Head of caudate nucleus (tissue), 42 donors: ENCODE measurements at places on chromosomes 2 and 18.
A peak's percentile ranks its signal among the peaks of the same experiment; 100 is the strongest.

- peak; percentile 55 for DNase-seq
Observed at GRCh38 chr18:75208155-75208835, 644 bp downstream of the PTGR3 start.

DNA sequence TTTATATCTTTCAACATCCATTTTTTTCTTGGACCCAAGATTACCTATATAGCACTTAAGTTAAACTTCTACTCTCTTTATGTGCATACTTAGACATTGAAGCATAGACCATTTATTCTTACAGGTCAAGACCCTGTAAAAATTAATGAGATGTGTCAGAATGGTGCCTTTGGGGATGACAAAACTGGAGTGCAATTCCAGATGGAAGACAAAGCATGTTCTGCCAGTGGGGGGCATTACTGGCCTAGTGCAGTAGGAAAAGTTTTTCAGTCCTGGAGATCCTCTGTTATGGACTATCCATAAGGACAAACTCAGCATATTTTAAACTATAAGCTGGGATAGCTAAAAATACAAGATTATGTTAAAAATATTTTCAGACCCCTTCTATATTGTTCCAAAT is 57.8 kb upstream of the MMADHC start:
- DNase-seq = no peak

DNA sequence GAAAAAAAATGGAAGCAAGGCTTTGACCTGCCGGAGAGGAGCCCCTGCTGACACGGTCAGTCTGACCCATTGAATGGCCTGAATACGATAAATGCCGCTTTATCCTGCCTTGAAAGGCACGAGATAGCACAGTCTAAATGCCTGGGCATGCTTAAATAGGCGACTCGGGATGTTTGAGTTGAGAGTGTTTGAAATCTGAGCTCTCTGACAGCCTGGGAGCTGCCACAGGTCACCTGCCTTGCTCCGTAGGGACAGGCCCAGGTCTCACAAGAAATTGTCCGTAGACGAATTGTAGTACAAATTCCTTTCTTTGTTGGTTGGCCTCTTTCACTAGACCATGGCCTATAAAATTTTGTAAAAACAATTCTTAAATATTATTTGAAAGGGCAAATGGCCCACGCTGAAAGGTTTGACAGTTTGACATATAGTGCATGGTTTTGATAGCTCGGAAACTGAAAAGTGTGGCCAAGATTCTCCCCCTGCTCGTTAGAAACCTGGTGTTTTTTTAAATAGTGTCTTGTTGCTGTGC is 72.8 kb downstream of the MEIS1 start:
- no peak for DNase-seq

DNA sequence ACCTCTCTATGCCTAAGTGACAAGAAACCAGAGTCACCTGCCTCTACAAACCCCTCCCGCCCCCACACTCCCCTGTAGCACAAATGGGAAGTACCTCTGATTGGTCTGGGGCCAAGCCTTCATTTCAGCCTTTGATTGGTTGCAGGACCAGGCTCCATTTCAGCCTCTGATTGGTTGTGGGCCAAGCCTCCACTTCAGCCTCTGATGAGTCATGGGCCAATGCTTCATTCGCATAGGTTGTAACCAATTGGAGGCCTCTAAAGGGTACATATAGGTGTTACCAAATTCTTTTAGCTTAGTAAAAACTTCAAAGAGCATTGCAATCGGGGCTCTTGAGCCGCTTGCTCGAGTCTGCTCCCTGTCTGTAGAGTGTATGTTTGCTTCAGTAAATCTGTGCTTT is 25.0 kb downstream of the CCDC102B start:
- no peak for DNase-seq

GRCh38 chr2:226611944-226612318 is 187.7 kb downstream of the IRS1 start:
- DNase-seq = no peak
